NCI-H1092 treated with DMSO at 0.1 percent for 48 hours (cell line): ENCODE measurements at places on chromosomes 16 and 17.

GRCh38 chr17:49196520-49196919 is 13.9 kb downstream of the GNGT2 start:
- no peak for DNase-seq

- no peak for DNase-seq
Observed at GRCh38 chr17:13485327-13485726, 116.4 kb downstream of the HS3ST3A1 start.

DNA sequence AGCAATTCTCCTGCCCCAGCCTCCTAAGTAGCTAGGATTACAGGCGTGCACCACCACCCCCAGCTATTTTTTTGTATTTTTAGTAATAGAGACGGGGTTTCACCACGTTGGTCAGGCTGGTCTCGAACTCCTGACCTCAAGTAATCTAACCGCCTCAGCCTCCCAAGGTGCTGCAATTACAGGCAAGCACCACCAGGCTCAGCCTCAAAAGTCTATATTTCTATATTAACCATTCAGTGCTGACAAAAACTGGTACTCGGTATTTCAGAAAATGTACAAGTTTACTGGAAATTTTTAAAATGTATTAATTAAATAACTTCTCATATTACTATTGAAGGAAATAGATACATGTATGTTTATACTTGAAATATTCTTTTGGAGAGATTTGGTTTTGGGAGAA is 1.4 kb upstream of the HEXD start:
- DNase-seq = no peak

DNA sequence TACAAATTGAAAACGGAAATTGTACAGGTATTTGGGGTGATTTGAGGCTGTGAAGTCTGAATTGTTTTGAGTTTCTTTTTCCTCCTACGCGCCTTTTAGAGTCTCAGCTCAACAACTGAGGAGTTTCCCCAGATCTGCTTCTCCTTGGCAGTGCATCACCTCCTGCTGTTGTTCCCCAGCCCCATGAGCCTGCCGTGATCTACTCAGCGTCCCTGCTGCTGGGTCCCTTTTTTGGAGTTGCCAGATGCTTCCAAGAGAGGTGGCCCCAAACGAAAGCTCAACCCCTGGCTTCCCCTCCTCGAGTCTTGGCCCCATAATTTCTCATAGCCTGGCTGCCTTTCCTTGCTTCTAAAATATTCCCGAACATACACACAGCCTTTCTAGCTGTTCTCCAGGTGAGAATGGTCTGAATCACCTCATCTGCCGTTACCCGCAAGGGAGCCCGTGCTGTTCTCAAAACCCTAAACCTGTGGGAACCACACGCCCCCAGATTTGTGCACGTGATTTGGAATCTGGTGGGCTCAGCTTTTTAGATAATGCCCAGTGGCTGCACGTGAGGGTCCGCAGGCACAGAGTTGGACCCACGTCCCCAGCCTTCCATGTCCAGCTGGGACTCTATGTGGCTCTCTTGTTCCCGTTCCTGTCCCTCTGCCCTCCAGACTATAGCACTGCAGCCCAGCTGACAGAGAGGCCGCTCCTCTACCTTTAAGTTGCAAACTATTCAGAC is 179.1 kb upstream of the CHMP6 start:
- no peak for DNase-seq

- no peak for DNase-seq
Observed at GRCh38 chr16:50534091-50534490, 14.1 kb upstream of the NKD1 start.

GRCh38 chr17:27512031-27512430 is 55.8 kb downstream of the KSR1 start:
- DNase-seq = no peak

GRCh38 chr17:973053-973452 is 6.5 kb downstream of the NXN start:
- no peak for DNase-seq

GRCh38 chr17:58336456-58337209 is 8.0 kb upstream of the TSPOAP1 start:
- no peak for DNase-seq

DNA sequence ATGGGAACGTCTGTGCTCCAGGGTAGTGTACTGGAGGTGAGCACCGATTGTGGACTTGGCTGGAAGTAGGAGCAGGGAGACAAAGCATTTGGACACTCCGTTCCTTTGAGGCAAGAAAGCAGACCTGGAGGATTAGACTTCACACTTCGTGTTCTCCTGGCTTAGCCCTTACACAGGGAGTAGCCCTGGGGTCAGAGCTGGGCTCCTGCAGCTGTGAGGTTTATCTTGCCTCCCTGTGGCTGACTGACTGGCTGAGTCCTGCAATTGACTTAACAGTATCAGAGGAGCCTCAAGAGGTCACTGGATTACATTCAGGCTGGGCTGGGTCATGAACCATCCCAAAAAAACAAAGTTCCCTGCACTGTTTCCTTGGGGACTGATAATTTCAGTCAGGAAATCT is 37.1 kb downstream of the MPRIP start:
- DNase-seq = no peak

DNA sequence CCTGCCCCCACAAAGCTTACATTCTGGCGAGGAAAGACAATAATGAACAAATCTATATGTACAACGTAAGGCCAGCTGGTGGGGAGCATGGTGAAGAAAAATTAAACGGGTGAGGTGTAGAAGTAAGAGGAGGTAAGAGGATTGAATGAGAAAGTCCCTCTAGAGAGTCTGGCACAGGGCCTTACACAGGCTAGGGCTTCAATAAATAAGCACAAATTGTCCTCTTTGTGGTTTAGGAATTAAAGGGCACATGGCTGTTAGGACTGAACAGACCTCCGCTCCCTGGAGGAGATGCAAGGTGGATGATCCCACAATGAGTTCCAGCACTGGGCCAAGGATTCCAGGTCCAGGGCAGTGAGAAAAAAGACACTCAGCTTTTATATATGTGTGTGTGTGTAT is 43.1 kb upstream of the HAPSTR1 start:
- DNase-seq = no peak

DNA sequence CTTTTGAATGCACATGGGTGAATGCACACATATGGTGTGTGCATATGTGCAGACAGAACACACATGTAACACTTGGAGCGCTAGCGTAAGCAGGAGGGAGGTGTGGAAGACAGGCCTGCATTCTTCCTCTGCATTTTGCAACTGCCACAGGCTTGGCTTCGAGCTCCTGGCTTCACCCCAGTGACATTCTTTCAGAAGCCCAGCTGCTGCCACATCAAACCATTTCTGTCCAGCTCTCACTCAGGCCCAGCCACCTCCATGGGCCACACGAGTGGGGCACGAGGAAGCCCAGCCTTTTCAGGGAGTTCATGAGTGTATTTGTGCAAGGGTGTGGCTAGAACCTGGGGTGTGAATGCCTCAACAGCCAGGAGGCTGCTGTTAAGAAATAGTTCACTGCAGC is 18.8 kb downstream of the LGALS3BP start:
- DNase-seq = no peak

DNA sequence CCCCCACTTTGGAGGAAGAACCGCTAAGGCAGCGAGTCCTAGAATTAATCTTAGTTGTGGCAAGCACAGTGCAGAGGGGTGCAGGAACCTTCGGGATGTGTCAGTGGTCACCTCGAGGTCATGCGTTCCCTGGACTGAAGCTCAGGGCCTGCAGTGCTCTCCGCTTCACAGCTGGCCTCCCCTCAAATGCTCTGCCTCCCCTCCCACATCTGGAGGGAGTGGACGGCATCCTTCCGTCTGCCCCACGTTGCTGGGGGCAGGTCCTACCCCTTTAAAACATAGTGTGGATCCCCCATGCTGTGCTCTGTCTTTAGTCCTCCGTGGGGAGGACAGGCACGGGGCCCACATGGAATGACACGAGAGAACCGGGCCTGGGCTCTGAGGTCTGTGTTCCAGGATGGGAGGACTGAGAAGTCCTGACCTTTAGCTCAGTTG is 99.5 kb upstream of the CDC42EP4 start:
- no peak for DNase-seq

DNA sequence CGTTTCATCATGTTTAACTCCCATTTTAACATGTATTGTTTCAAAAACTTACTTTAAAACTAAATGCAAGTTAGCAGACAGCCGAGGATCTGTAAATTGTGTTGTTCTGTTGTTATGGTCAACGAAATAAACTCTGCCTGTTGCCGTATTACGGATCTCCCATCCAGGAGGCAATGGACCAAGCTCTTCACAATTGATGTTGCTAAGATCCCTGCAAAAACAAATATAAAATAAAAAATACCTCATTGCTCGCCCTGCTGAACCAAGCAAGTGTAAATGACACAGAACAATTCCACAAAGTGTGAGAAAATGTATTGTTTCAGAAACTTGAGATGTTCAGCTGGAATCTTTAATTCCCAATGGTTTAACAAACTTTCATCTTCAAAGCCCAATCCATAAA is 65.0 kb downstream of the CEP95 start:
- DNase-seq = no peak

DNA sequence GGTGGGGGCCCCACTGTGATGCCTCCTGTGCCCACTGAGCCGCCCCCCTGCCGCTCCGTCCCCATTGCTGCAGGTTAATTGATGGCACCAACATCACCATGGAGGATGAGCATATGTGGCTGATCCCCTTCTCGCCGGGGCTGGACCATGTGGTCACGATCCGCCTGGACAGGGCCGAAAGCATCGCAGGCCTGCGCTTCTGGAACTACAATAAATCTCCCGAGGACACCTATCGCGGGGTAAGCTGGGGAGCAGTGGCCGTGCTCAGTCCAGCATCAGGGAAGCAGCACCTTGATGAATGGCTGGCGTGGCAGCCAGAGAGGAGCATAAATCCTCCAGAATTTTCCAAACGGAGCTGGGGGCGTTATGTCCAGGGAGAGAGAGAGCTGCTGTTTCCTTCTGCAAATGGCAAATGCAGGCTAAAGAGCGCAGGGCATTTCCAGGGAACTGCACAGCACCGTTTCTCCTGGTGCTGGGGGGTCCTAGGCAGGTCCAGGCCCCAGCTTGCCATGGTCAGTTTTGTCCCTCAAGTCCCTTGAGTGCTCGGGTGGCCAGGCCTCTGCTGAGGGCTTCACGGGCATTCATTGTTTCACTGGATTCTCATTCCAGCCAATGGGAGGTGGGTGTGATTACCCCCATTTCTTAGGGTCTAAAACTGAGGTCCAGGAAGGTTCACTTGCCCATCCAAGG is 216.4 kb downstream of the KATNIP start:
- no peak for DNase-seq

- DNase-seq = peak; percentile 13
Observed at GRCh38 chr17:42135664-42136653, 13.4 kb downstream of the HSPB9 start.
